ENCODE measurements at places on chromosomes 16 and 17. TPM values are rescaled to one million over a fixed set of nuclear protein-coding genes. Genes with fewer than 3 reads are reported as not detected.

The ATP5PD gene
- 305 TPM for total RNA-seq

The GNGT2 gene
- not detected for total RNA-seq

The SLFN12L gene
- not detected for total RNA-seq

The SOX8 gene
- 116 TPM for total RNA-seq

The GNPTG gene
- total RNA-seq: 57.0 TPM

The CD7 gene
- 1.4 TPM for total RNA-seq

The TBC1D28 gene
- not detected for total RNA-seq

The ALOX12 gene
- not detected for total RNA-seq

The KRT25 gene
- not detected for total RNA-seq
